ENCODE measurements at places on chromosomes 1 and 21. TPM values are rescaled to one million over a fixed set of nuclear protein-coding genes. Genes with fewer than 3 reads are reported as not detected.

- no peak for DNase-seq
These were observed 15.1 kb upstream of the CDC42BPA start for GRCh38 chr1:227333423-227333822.

- peak; percentile 95 for DNase-seq
These were observed 46.0 kb downstream of the GRHL3 start for GRCh38 chr1:24364975-24365678.

The OLIG2 gene
- total RNA-seq = not detected

GRCh38 chr1:159798893-159799292 is 3.3 kb upstream of the FCRL6 start:
- DNase-seq = peak; percentile 85

DNA sequence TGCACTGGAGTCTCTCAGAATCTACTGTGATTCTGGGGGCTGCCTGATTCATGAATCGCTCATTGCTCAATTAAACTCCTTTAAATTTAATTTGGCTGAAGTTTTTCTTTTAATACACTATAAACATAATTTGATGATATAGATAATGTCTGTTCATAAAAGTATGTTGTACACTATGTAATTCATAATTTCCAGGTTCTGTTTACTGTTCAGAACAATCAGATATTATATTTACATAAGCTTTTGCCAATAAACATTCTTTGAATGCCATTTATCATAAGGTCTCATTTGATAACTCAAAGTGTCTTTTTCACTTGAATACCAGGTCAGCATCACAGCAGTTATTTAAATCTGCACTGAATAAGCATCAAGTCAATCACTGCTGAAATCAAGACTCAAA is 39.6 kb downstream of the PIGK start:
- no peak for DNase-seq

The NTMT2 gene
- total RNA-seq = not detected

The MPZL1 gene
- total RNA-seq = 81.7 TPM

The NR5A2 gene
- total RNA-seq = under 0.01 TPM

DNA sequence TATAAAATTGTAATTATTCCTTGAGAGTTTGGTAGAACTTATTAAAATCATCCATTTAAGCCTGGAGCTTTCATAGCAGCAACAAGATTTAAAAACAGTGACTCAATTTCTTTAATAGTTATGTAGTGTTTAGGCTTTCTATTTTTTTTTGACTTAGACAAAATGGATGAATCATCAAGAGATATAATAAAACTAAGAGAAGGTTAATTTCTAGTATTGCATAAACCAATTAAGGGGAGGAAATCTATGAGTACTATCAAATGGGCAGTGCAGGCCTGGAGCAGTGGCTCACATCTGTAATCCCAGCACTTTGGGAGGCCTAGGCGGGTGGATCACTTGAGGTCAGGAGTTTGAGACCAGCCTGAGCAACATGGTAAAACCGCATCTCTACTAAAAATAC is 416.3 kb upstream of the USP24 start:
- DNase-seq = peak; percentile 69

GRCh38 chr1:156725683-156726280 is 2.5 kb upstream of the METTL25B start:
- DNase-seq = peak; percentile 89

DNA sequence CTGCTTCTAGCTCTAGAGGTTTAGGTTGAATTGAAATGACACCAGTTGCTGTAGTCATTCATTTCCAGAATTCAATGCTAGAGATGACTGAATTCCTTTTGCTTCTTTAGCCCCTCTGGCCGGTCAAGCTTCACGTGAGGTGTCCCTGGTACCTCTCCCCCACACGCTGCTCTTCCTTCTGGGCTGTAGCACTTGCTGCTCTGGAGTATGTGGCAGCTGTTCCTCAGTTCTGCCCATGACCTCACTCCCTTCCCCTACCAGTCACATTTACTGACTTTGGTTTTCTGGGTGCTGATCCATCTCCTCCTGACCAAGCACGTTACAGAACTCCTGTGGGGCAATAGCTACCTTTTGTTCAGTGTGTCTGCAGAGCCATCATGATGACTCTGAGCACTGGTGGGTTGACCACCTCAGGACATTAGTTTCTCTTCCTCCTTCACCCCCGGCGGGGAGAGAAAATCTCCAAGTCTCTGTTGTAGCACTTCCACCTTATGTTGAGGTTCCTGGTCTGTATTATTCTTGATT is 128.1 kb downstream of the HHAT start:
- DNase-seq = no peak

DNA sequence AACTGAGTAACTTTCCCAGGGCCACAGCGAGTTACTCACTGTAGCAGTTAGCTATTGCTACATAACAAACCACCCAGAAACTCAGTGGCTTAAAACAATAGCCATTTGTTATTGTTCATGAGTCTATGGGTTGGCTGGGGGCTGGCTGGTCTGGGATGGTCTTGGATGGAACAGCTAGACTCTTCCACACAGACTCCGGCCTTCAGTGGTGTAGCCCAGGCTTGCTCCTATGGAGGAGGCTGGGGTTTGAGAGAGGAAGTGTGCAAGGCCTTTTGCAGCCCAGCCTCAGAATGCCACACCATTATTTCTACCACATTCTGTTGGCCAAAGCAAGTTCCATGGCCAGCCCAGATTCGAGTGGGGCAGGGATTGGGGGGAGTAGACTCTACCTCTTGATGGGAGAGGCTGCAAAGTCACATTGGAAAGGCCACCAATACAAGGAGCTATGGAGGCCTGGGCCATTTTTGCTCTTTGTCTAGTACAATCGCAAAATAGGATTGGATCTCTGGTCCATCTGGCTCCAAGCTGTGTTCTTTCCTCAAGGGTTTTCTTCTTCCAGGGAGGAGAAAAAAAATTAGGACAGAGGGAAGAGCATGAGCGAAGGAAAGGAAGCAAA is 37.5 kb upstream of the TTC22 start:
- DNase-seq = no peak

GRCh38 chr1:217392441-217392840 is 238.4 kb downstream of the GPATCH2 start:
- no peak for DNase-seq

- peak; percentile 94 for DNase-seq
These were observed 23.3 kb downstream of the DUSP10 start for GRCh38 chr1:221718381-221719277.

- no peak for DNase-seq
These were observed 59.6 kb downstream of the RPS6KC1 start for GRCh38 chr1:213110349-213111300.

DNA sequence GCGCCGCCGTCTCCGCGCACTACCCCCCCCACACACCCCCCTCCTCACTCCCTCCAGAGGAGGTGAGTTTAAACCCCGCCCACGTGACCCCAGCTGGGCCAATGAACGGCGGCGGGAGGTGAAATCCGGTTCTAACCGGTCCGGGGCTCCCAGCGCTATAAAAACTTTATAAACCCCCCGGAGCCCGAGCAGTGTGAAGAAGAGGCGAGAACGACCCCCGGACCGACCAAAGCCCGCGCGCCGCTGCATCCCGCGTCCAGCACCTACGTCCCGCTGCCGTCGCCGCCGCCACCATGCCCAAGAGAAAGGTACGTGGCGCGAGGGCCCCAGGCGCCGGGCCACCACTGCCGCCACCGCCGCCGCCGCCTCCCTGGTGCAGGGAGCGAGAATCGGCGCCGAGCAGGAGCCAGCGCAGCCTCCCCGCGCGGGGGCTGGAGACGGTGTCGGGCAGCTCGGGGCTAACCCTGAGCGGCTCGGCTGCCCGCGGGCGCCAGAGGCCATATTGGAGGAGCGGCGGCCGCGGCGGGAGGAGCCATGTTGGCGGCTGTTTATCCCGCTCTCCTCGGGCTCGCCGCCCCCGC is at the start of gene HMGN2:
Gene HMGN2, plus strand, starts transcription at position 121 of the 581 bp plus-strand sequence. Its CDS starts 173 bp downstream, at position 294.
- peak; percentile 78 for DNase-seq

DNA sequence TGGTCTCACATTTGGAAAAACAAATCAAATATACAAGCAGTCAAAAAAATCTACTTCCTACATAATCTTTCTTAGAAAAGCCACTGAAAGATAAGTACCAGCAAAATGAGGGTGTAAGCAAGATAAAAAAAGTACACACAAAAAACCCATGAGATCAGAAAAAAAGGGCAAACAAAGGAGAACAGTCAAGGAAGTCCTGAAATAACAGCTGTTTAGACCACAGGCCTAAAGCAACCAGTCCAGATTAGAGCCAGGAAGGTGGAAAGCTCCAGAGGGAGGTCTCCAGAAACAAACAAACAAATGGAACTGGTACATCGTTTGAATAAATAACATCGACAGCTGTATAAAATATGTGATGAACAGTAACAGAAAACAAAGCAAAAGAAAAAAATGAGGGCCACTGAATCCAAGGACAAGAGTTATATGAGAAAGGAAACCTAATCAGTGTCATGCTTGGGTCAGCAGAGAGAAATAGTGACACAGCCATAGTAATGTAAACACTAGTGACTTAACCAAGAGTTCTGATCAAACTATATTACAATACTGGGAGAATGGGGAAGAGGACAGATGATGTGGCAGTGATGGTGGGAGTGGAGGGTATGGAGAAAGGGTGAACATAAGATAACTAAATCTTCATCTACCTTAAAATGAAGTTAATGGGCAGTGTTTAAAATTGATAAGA is 67.5 kb downstream of the NVL start:
- peak; percentile 25 for DNase-seq

- DNase-seq = no peak
These were observed 244.4 kb downstream of the ZNF648 start for GRCh38 chr1:181817091-181817490.

DNA sequence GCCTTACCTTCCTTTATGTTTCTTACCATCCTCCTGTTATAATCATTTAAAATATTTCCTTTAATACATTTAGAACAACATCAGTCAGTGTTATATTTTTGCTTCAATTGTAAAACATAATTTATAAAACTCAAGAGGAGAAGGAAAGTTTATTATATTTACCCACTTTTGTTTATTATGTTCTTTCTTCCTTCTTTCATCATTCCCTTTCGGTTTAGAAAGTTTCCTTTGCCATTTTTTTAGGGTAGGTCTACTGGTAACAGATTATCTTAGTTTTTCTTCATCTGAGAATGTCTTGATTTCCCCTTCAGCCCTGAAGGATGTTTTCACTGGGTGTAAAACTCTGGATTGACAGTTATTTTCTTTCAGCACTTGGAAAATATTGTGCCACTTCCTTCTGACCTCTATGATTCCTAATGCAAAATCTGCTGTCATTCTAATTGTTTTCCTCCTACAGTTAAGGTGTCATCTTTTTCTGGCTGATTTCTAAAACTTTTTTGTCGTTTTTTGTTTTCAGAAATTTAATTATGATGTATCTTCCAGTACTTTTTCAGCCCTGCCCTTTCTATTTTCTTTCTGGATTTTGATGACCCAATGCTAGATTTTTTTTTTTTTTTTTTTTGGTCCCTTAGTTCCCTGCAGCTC is 25.0 kb downstream of the PTPN22 start:
- DNase-seq = no peak

The NEGR1 gene
- 13.1 TPM for total RNA-seq

GRCh38 chr1:193358419-193358818 is 172.0 kb upstream of the B3GALT2 start:
- no peak for DNase-seq

DNA sequence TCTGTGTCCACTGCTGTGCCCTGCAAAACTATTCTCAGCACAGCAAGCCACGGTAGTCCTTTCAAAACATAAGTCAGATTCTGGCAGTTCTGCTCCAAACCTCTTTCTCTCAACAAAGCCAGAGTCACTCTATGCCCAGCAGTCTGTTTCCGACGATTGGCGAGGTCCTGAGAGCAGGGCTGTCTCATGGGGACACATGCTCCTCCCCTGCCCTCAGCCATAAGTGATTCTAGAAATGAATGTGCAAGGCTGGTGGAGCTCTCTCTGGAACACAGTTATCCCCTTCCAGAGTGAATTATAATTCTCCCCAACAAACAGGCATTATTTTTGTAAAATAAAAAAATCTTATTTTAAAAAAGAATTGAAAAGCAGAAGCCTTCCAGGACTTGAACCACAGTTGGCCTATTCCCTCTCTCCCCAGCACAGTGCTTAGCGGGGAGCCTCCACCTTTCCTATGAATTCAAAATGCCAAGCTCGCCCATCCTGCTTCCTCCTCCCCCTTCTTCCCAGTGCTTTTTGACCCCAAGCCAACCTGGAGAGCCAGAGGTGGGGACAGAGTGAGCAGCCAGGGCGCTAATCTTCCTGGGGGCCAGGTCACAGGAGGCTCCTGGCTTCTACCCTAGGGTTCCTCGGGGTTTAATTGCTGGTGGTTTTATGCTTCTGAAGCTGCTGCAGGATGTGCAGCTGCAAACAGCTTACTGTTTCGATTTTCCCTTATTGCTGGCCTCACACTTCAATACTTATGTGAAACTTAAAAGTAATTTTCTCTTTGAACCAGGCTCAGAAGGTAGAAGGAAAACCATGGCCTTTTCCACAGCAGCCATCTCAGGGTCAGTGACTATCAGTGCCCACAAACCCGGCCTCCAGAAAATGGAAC is 41.1 kb downstream of the KCNJ6 start:
- no peak for DNase-seq

- no peak for DNase-seq
These were observed at the start of gene KDF1 for GRCh38 chr1:26959722-26960624. Gene KDF1, minus strand, starts transcription at chr1:26960468. Its CDS starts 8,088 bp downstream, at chr1:26952380.

DNA sequence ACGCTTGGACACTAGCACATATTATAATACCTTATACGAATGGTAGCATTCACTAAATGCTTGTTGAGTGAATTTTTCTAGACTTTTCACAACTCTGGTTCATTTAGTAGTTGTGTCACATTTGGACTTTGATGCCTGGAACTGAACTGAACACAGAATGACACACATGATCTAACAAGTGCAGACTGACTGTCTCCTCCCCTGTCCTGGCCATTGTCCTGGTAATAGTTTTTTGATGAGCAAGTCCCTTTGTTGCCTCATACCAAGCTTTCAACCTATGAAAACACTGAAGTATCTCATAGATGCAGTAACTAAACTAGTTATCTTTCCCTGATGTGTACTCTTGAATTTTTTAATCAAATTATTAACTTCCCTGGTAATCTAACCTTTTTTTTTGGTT is 66.4 kb downstream of the LRRC8D start:
- peak; percentile 44 for DNase-seq

DNA sequence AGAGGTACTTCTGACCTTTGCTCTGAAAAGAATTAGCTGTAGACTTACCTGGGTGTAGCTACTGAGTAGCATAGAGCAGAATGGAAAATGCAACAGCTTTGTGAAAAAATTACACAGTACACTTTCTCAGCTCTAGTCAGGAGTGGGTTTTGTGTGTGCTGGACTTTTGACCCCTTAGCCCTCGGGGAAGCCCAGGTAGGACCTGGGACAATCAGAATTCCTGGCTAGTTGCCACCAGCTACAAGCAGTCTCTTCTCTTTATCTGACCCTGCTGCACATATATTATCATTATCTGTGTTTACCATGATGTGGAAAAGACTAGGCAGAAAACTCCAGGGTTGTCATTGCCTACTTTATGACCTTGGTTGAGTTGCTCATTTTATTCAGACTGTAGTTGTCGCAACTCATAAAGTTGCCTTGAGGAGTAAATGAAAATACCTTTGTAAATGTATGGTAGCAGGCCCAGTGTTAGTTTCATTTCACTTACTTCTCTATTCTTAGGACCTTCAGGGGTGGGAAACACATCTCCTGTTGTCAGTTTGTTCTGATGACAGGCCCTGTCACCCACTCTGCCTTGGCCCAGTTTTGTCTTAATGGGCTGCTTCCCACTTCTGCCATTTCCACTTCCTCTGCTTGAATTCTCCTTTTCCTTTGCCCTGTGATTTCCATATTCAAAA is 5.4 kb downstream of the NEK7 start:
- no peak for DNase-seq

The RNF186 gene
- total RNA-seq = not detected

The TTC24 gene
- total RNA-seq = not detected

GRCh38 chr1:202923533-202923932 is 3.5 kb downstream of the KLHL12 start:
- no peak for DNase-seq
